T-cell (primary cell): ENCODE measurements at places on chromosomes 6 and 20.

DNA sequence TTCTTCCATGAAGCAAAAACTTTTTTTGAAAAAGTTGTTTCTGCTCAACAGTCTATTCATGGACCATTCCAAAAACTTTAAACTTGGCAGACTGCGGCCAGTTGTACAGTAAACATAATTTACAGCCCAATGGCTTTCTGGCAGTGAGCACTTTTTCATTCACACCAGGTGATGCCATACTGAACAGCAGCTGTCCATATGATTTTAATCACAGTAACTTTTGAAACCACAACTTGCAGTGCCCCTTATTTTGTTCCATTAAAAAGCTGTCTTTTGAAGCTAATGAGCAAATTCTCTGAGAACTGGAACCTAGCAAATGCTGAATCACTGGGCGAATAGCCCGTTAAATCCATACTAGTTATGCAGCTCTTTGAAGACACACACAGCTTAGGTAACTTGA lies 576.6 kb downstream of the PTPRT start:
- no peak for DNase-seq

- no peak for DNase-seq
These were observed 76.5 kb downstream of the SYNJ2 start for GRCh38 chr6:158058171-158058651.

DNA sequence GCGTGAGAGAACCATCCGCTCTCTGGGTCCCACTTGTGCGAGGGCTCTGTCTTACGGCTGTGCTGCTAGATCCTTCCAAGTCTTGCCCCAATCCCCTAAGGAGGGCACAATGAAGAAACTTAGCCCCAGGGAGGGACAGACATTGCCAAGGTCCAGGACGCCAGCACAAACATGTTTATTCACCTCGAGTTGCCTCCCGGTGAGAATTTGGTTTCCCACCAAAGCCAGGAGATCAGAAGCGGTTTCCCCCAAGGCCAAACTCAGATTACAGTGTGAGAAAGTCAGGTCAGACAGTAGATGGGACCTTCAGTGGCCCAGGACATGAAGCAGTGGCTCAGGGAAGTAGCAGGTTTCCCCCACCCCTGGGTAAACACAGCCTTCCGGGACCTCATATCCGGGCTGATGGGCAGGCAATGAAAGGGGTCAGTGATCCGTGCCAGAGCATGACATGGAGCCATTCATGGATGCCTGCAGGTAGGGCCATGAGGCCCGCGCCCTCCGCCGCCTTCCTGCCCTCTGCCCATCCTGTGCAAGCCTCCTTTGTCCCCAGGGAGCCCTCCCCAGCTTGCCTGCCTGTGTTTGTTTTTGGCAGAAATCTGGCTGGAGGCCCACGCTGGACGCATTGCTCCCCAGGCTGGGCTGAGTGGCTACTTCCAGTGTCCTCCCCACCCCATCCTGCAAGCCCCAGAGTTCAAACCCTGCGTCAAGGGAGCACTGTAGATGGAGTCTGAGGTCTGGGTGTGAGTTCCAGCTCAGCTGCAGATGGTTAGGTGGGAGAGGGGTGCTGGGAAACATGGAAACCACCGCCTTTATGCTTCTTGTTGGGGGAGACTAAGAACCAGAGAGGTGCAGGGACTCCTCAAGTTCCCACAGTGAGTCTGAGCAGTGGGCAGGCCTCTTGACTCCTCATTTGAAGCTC lies 2.0 kb downstream of the BPIFB2 start:
- no peak for DNase-seq

- DNase-seq = no peak
These were observed 30.5 kb downstream of the COL20A1 start for GRCh38 chr20:63323357-63323981.

GRCh38 chr20:20953738-20954618 lies 152.2 kb downstream of the LINC00237 start:
- no peak for DNase-seq

- no peak for DNase-seq
These were observed 21.7 kb downstream of the TAF8 start for GRCh38 chr6:42071881-42072583.

- no peak for DNase-seq
These were observed 18.7 kb downstream of the NANP start for GRCh38 chr20:25605148-25605547.

DNA sequence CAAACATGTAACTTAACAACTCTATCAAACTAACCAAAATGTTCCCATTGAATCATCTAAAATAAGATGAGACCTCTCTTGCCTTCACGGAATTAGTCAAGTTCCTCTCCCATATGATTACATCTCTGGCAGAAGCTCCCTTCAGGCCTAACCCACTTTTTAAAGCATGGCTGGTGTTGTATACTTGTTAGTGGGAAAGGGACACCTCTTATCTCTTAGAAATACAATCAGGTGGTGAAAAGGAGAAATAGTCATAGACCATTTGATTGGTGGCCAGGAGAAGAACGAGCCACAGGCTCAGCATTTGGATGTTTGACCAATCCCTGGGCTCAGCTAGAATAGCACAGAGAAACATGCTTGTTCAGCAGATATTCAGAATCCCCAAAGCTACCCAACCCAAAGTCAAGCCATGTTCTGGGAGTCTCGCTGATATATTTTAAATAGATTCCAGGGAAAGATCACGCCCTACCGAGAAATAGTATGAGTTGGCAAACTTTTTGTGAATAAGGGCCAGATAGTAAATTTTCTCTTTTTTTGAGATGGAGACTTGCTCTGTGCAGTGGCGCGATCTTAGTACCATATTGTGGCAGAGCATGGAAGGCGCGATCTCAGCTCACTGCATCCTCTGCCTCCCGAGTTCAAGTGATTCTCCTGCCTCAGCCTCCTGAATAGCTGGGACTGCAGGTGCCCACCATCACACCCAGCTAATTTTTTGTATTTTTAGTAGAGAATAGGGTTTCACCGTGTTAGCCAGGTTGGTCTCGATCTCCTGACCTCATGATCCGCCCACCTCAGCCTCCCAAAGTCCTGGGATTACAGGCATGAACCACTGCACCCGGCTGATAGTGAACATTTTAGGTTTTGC lies 126.3 kb upstream of the MYLIP start:
- DNase-seq = no peak

DNA sequence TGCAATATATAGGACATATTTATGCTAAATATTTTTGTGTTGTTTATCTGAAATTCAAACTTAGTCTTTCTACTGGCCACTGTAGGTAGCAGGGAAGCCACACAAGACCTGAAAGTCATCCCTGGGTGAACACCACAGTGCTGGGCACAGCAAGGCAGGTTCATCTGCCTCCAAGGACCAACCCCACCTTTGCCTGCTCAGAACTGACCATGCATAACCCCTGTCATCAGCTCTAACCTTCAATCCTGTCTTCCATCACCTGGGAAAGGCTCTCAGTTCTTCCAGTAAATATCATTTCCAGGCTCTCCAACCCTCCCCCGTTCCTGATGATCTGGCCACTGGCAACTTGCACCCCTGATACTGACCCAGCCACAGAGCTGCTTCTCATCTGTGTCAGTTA lies 32.7 kb upstream of the CST7 start:
- DNase-seq = no peak

DNA sequence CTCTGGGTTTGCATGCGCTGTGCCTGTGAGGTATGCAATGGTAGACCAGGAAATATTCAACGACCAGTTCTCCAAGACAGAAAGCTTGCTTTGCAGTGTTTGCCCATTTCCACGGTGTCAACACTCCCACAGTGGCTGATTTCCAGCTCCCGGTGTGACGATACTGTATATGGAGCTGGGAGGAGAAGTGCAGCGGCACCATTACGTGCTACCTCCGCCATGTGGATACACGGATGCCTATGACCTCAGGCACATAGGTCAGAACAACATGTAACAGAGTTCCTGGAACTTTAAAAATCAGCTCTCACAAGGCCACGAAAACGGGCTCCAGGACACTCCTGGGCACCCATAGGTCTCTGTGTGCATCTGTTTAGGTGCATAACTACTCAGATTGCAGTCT lies 51.1 kb downstream of the NFATC2 start:
- no peak for DNase-seq

DNA sequence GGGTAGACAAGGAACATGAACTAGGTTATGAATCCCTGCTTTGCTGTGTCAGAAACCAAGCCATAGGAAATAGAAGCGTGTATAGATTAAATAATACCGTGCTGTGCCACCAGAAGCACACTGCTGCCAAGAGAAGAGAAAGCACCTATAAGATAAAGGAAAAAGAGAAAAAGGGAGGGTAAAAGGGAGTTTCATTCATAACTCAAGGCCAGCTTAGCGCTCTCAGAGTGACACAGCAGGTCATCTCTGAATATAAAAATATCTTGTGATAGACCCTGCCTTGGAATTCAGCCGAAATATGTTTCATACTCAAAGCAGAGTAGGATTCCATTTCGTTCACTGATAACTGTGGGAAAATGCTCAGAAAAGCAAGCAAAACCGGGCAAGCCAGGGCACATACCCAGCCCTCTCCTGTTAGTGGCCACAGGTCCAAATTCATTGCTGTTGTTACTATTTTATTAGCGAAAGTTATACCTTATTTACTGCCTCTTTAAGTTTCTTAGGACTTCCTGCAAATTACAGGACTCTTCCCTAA lies 8.7 kb downstream of the JAG1 start:
- no peak for DNase-seq

DNA sequence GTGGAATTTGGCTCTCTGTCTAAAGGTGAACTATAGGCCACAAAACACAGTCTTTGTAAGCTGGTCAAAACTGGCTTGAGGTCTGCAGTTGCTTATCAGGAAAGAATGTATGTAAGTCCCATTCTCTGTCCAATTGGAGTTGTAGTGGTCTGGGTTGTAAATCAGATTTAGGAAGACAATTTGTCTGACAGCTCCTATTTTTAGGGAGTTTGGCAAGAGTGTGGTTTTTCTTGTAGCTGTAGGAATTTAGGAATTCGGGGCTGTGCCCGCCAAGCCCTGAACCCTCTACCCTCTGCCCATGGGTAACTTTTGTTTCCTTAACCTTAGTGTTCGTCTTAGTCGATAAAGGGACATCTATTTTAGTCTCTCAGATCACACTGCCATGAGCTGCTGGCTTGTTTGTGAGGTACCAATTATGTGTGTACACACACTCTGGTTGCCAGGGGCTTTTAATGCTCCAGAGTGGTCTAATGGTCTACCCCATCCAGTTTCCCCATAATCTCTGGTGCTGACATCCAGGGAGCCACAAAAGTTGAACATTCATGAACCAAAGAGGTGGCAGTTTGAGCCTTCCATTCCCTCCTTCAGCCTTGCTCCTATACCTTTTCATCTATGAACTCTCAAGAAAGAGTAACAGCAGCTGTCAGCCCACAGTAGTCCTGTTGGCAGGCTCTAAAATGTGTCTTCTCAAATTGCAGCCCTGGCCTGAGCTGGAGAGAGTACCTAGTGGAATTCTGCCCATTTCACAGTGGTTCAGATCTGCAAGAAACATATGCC lies 93.0 kb downstream of the ANKRD6 start:
- DNase-seq = no peak

DNA sequence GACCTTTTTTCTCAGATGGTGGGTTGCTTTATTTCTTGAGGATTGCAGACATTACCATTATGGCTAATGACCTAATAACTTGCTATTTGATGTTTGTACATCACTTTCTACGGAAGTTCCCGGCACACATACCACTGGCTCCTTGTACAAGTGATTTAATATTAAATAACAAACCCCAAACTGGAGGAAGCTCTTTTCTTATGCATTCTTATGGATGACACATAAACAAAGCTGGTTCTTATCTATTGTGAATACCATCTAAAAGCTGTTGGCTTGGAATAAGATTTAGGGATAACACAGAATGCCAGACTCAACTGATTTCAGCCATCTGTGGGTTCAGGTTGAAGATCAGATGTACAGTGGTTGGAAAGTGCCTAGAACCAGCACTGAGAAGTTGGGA lies 272.6 kb downstream of the TSHZ2 start:
- no peak for DNase-seq

- DNase-seq = no peak
These were observed 42.2 kb downstream of the SUN5 start for GRCh38 chr20:32962053-32962452.

DNA sequence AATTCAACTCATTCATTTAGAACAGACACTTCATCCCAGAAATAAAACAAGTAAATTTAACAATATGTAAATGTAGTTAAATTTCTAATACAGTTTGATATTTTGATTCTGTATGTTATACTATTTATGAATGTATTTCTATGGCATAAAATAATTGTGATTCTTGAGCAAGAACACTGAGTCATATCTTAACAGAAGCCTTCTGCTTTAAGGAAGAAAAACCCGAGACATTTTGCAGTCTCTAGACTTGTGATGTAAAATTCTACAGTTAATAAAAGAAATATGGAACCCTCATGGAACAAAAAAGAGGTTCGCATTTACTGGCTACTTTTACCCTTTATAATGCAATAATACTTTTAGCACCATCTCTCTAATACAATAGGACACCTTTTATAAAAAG lies 47.9 kb upstream of the SCML4 start:
- DNase-seq = no peak

DNA sequence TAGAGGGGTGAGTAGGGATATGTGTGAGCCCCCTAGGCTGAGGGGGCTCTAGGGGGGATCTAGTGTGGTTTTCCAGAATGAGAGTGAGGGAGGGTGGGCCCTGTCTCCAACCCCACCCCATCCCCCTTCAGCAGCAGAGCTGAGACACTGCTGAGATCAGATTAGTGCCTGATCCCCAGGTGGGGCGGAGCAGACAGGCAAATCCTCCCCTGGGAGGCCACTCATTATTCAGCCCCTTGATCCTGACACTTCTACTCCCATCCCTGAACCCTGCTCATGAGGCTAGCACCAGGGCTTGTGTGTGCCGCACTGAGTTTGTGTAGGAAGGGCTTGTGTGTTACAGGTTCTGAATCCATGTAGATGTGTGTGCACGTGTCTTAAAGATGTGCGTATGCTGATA lies 42.5 kb downstream of the SPDEF start:
- DNase-seq = no peak

DNA sequence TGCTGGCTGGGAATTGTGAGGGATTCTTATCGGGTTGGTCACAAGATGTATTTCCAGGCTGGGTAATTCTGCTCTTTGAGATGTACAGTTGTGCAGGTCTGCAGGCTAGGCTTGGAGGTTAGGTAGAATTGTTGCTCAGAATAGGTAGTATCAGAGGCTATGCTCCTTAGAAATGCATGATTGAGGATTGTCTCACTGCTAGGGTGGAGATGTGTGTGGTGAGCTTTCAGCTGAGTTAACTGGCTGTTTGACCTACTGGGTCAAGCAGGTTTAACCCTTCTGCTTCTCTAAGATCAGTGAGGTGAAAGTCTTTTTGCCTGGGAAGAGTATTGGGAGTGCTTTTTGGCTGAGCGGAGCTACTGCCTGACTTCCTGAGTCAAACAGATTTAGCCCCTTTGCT lies 701.1 kb downstream of the UTRN start:
- DNase-seq = no peak

DNA sequence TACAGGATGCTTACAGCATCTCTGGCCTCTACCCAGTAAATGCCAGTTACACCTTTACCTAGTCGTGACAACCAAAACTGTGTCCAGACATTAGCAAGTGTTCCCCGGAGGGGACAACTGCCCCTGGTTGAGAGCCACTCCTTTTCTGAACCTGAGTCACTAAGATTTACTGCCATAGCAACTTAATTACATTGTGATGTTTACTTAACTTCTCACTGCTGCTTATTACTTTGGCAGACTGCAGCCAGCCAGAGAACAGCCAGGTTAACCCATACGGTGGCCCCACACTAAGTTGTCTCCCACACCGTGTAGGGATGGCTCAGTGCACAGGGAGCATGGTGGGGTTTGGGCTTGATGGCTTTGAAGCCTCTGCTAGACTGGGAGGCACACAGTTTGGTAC lies 204.7 kb upstream of the SULF2 start:
- DNase-seq = no peak
